T-cell (primary cell): ENCODE measurements at places on chromosomes 3 and 15.

DNA sequence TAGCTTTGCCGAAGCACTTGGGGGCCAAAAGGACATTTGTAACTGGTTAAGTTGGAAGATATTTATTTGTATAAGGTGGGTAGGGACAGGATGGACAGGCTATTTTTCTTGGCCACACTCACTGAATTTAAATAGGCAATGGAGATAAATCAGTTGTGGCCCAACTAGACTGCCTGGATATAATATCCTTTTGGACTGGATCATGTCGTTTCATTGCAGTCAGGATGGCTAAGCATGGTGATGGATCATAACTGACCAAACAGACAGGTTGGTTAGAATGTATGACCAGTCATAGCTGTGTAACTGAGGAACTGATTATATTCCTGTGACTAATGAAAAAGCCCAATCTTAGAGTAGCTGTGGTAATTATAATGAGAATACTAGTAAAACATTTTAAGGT is 284.0 kb downstream of the LPP start:
- no peak for DNase-seq

DNA sequence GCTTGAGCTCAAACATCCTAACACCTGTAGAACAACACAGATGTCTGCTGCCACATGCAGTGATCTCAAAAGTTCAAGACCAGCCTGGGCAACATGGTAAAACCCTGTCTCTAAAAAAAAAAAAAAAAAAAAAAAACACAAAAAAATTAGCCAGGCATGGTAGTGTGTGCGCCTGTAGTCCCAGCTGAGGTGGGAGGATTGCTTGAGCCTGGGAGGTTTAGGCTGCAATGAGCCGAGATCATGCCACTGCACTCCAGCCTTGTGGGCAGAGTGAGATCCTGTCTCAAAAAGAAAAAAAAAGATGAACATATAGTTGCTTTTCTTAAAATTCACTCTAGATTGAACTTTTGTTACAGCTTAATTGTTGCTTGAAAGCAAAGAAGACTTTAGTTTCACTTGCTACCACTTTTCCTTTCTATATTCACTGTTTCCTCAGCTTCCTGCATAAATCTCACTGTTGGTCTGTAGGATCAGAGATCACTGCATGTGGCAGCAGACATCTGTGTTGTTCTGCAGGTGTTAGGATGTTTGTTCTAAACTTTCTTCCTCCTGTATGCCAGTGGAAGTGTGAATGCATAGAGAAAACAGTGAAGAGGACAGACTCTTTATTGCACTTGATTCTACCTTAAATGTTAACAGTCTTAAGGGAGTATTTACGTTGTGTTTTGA is 12.6 kb downstream of the RAB11A start:
- DNase-seq, result no peak

GRCh38 chr3:28151608-28152228 is 89.7 kb upstream of the CMC1 start:
- DNase-seq, result peak; percentile 18

GRCh38 chr15:27359586-27359985 is 388.6 kb downstream of the GABRG3 start:
- DNase-seq, result no peak

GRCh38 chr3:40653878-40654277 is 129.1 kb downstream of the ZNF621 start:
- DNase-seq, result no peak
